Stimulated activated CD8-positive, alpha-beta memory T cell treated with anti-CD3 and anti-CD28 coated beads, Interleukin-7, amount 100 ng/mL, for 1 hour (primary cell): ENCODE measurements at places on chromosomes 11 and 22.

DNA sequence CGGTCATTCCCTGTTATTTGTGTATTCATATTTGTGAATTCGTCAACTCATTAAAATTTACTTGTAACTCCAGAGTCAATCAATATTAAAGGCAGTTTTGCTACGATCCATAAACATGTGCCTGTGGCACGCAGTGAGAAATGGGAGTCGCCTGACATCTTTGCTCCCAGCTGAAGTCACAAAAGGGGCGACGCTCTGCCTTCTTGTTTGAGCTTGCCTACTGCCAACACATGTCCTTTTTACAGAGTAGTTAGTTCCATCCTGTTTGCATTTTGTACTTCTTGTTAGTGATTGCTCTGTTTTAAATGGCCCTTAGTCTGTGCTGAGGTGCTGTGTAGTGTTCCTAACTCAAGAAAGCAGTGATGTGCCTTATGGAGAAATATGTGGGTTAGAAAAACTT lies 305.3 kb downstream of the ETS1 start:
- no peak for DNase-seq

- no peak for DNase-seq
These were observed 28.6 kb upstream of the RCE1 start for GRCh38 chr11:66814678-66815077.

GRCh38 chr22:39872548-39872947 lies 21.0 kb downstream of the ENTHD1 start:
- DNase-seq, result no peak

- no peak for DNase-seq
These were observed 219.7 kb downstream of the CEP164 start for GRCh38 chr11:117547195-117547850.

DNA sequence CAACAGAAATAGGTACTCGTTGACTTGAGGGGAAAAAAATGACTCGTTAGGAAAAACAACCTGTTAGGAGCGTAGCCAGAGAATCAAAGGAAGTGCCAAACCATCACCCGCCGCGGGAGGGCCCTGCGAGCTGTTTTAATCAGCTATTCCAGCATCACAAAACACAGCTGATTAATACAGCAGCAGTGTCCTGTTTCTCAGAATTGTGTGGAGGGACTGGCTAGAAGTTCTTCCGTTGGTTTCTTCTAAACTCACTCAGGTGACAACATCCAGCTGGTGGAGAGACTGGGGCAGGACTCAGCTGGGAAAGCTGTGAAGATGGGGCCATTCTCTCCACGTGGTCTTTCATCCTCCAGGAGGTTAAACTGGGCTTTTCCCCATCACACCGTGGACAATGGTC lies 28.0 kb downstream of the HSPA8 start:
- no peak for DNase-seq

DNA sequence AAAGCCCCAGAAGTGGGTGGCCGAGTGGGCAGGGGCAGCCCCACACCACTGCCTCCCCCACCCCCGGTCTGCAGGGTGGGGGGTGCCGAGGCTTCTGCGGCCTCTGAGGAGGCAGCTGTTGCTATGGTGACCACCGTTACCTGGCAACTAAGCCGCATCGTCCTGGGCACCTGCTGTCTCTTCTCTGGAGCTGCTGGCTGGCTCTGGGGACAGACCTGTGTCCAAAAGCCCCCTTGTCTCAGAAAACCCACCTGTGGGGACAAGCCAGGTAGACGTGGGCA lies 79.9 kb upstream of the PRR5 start:
- no peak for DNase-seq

GRCh38 chr11:5092821-5093585 lies 23.6 kb downstream of the OR52E1 start:
- no peak for DNase-seq
